ENCODE measurements at places on chromosomes 1 and 21.
A peak's percentile ranks its signal among the peaks of the same experiment; 100 is the strongest.

GRCh38 chr1:90557706-90558105 is 159.4 kb downstream of the BARHL2 start:
- no peak for DNase-seq

GRCh38 chr1:119795261-119796200 is 15.7 kb downstream of the REG4 start:
- DNase-seq: no peak

GRCh38 chr1:230122366-230123279 is 55.6 kb downstream of the GALNT2 start:
- no peak for DNase-seq

- DNase-seq: no peak
Measured at GRCh38 chr1:6270401-6270800, 9.5 kb upstream of the GPR153 start.

DNA sequence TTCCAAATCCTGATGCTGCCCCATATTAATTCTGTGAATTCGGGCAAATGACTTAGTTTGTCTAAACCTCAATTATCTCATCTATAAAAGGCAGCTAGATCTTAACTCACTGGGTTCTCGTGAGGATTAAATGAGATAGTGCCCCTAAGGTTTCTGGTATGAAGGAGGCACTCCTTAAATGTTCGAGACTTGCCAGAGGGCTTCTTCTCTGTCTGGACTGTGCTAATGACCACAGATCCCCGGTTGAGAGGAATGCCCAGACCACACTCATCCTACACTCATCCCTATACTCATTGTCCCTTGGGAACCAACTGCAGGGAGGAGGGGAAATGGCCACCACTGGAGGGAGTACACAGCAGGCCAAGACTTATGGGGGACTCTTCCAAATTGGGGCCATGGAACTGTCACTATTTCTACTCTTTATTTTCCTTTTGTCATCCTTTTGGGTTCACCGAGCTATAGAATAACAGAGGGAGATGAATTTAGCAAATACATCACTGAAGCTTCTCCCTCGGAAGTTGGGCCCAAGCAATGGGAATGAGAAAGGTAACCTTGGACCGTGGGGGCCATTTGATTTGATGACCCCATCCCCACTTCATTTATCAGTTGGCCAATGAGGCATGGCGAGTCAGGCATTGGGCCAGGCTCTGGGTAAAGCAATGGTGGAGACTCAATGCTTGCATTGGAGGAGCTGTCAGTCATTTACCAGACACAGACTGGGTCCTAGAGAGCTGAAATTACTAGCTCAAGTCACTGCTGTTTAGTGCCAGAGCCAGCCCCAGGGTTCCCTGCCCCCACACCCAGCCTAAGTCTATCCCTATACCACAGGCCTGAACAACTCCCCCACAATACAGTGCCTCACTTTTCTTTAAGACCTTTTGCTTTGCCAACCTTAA is 5.1 kb downstream of the ATF3 start:
- no peak for DNase-seq

- DNase-seq: no peak
Measured at GRCh38 chr1:56644064-56644918, 823 bp upstream of the PRKAA2 start.

- DNase-seq: no peak
Measured at GRCh38 chr21:38126666-38127303, 130.0 kb upstream of the KCNJ15 start.

- DNase-seq: no peak
Measured at GRCh38 chr1:176786274-176786673, 323.3 kb downstream of the PAPPA2 start.

DNA sequence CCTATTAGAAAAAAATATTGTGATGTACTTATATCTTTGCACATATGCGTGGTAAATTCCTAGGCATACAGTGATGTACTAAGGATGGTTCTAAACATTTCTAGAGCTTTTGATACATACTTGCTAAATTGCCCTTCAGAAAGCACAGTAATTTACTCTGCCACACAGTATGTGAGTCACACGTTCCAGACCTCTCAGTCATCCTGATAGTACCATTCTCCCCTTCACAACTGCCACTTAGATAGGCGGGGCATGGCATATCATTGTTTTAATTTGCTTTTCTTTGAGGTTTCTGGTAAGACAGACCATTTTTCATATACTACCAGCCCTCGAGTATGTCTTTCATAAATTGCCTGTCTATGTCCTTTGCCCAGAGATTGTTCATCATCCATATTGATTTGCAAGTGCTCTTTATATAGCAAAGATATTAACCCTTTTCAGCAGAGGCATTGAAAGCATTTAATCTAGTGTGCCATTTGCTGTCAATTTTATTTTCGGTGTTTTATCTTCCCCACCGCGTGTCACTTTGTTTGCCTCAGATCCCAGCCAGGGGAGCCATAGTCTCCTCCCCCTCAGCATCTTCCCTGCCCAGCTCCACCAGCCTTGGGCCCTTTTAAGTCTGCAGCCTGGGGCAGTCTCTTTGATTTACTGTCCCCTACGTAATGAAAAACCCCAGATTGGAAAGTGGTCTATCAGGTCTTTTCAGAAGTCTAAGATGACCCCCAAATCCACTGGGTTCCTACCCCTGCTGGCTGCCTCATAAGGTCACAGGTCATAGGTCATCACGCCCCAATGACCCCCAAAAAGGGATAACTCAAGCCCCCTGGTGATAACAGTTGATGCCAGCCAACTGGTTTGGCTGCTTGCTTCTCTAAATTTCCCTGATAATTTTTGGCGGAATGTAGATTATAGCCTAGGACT is 11.8 kb upstream of the PAX7 start:
- DNase-seq: no peak

DNA sequence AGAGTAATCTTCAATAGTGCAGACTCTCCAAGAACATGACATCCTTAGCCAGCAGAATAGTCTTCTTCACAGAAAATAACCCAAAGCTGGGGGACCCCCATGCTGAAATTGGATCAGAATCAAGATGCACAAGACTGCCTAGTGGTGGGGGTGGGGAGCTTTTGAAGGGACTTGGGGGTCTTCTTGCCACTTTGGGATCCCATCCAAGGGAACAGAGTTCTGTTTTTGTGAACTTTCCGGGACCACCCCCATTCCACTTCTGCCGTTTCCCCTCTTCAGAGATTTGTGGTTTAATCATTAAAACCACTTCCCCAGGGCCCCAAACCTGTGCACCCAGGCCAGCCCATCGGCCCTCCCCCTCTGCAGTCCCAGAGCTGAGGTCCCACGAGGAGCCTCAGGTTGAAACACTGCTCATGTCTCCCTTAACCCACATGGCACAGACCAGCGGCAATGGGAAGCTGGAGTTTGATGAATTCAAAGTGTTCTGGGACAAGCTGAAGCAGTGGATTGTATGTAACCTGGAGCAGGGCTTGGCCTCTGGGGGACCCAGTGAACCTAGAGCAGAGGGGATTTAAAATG is 44.9 kb downstream of the CAPN9 start:
- no peak for DNase-seq

- no peak for DNase-seq
Measured at GRCh38 chr1:231806623-231807495, 180.3 kb downstream of the DISC1 start.

DNA sequence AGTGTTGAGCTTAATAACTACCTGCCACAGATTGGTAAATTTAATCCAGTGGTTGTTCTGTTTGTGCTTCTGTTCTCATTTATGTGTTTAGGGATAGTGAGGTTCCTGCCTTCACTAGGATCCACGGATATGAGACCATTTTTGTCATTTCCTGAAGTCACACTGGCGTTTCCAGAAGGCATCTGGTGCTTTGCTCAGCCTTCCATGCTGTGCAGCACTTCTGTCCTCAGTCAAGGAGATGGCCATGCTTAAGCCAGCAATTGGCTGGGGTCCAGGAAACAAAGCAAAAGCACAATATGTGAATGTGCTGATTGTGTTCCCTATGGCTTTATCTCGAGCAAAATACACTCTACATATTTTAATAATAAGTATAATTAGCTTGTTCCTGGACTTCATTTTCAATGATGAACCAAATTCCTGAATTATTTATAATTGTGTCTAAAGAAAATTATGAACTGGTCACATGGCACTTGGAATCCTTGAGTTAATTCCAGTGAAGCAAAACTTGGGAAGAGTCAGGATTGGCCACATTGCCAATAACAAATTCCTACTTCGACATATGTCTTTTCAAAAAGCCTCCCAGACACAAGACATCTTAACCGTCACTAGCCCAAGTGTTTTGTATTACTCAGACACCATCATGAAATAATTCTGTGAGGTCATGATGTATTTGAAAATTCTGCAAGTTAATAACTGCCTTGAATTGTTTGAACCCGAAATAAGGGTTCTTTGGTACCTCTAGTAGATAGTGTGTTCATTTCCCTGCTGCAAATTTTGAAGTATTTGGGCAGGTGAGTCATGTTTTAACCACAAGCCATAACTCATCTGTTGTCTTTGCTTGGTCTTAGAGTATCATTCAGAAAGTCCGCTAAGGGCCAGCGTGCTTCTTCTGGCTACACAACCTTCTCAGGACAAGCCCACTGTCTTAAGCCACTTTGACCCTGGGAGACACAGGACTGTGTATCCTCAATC is 412.4 kb downstream of the DISC1 start:
- no peak for DNase-seq

- no peak for DNase-seq
Measured at GRCh38 chr1:106722466-106722865, 334.0 kb upstream of the PRMT6 start.

DNA sequence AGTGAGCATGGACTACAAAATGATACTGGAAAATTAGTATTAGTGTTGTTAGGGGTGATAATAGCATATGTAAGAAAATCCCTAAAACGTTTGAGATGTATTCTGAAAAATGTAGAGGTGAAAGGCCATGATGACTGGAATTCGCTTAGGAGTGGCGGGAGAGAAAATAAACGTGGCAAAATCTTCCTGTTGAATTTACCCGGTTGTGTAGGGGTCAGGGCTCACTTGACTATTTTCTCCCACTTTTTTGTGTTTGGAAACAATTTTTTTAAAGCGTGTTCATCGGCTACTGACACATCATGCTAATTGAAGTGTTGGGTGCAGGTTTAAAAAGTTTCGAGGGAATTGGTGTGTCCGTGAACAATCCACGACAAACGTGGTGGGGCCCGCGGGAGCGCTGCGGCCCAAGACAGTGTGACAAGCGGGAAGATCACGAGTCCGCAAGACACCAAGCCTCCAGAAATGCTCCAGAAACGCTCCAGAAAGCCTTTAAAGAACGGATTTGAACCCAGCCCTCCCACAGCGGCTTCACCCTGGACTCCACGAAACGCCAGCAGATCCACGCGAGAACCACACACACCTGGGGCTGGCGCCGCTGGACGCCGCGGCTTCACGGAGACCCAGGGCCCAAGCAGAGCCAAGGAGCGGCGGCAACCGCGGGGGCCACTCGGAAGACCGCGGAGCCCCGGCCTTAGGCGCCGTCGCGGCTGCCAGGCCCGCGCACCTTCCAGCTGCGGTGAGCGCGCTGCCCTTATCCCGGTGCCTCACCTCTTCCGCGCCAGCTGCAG is 573 bp downstream of the PSMG1 start:
- DNase-seq: no peak

DNA sequence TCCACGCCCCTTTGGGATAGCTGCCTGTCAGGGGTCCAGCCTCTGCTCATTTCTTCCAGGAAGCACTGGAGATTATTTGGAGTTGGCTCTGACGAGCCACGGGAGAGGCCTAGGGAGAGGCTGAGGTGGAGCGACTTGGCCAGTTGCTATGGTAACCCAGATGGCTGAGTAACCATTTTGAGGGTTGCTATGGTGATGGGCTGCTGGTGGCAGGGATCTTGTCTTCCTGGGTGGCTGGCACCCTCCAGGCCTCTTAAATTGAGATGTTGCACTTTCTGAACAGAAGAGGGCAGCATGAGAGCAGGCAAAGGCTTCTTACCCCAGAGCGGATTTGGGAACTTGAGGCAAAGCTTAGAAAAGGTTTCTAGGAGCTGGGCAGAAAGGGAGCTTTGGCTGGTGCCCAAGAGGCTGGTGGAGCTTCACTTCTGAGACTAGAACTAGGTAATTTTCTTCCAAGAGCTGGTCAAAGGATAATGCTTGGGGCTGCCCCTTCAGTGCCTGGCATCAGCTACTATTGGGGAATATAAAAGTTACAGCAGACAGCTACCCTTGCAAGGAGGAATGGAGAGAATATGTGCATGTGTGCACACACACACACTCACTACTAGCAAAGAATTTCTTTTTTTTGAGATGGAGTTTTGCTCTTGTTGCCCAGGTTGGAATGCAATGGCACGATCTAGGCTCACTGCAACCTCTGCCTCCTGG is 72.5 kb downstream of the NDUFS5 start:
- DNase-seq: peak; percentile 46

- no peak for DNase-seq
Measured at GRCh38 chr1:211722277-211723175, 47.1 kb upstream of the NEK2 start.

DNA sequence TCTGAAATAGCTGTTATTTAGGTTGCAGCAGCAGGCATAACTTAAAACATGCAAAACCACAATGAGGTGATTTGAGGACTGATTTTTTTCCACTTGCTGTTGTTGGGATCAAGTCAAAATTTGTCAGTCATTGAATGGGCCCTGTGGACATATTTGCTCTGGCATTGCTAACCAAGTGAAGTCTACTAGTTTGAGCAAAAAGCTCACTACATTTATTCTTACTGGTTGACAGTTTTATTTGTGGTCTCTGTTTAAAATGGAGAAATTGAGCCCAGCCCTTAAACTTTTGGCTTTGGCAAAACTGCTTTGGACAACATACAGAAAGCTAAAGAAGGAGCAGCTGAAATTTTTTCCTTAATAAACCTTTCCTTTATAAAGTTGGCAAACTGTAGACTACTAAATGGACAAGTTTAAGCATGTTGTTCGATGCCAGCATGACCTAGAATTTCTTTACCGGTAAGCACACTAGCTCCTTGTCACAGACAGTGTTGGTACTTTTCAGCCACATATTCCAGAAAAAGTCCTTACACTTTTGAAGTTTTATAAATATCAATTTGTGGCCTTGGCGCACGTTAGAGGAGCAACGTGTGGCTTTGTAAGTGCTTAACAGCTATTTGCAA is 234.6 kb downstream of the USP25 start:
- DNase-seq: no peak

GRCh38 chr1:16189921-16190621 is 22.4 kb downstream of the ARHGEF19 start:
- DNase-seq: no peak
